Endodermal cell (in vitro differentiated cells): ENCODE measurements at places on chromosomes 5 and 9. TPM values are rescaled to one million over a fixed set of nuclear protein-coding genes. Genes with fewer than 3 reads are reported as not detected.

The COX7C gene
- 839 to 933 TPM (median 930 TPM) in 3 replicates for total RNA-seq

The FAM240B gene
- total RNA-seq: not detected in 2 replicates

The WDR38 gene
- not detected in 3 replicates for total RNA-seq

The RUFY1 gene
- 62.1 to 74.0 TPM (median 62.7 TPM) in 3 replicates for total RNA-seq

The MYORG gene
- total RNA-seq: 35.7 to 58.8 TPM (median 56.7 TPM) in 3 replicates

The GABRA6 gene
- not detected in 3 replicates for total RNA-seq

The CTSV gene
- 256 to 319 TPM (median 303 TPM) in 3 replicates for total RNA-seq

The TCF7 gene
- total RNA-seq: 6.4 to 16.9 TPM (median 14.9 TPM) in 3 replicates

The FLT4 gene
- total RNA-seq: 5.0 to 7.9 TPM (median 5.2 TPM) in 3 replicates

DNA sequence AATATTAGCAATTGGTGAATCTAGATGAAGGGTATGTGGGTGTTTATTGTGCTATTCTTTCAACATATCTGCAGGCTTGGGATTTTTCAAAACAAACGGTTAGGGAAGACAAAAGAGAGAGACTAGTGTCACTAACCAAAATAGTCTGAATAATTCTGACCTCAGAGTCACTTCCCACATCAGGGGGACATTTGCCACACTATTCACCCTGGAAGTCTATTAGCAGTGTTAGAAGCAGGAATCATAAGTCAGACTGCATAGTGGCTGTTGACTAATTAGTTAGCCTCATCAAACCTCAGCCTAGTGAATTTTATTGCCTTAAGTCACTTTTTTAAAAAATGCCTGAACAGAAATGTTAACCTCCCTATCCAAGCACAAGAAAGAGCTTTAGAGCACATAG is 169.2 kb upstream of the RGMB start:
- peaks cover 8% of the 10 kb centered on the region for H3K4me1 ChIP-seq
- H3K4me3 ChIP-seq: no peak overlapping the region
- no peak for DNase-seq
- peaks cover 73% of the 10 kb centered on the region for H3K36me3 ChIP-seq
- H3K27ac ChIP-seq: peak overlapping the region; percentile 74

- no peaks in the 10 kb centered on the region for H3K36me3 ChIP-seq
- no peaks in the 10 kb centered on the region for H3K4me1 ChIP-seq
- no peak overlapping the region for H3K27ac ChIP-seq
- no peaks in the 10 kb centered on the region for H3K27me3 ChIP-seq
- no peak for DNase-seq
Observed at GRCh38 chr5:67173959-67174358, 22.6 kb downstream of the CD180 start.

- H3K4me3 ChIP-seq: no peak overlapping the region
- DNase-seq: no peak
- H3K4me1 ChIP-seq: no peaks in the 10 kb centered on the region
- H3K27ac ChIP-seq: no peak overlapping the region
- no peaks in the 10 kb centered on the region for H3K36me3 ChIP-seq
- no peaks in the 10 kb centered on the region for H3K27me3 ChIP-seq
Observed at GRCh38 chr9:17138503-17138902, 3.7 kb downstream of the CNTLN start.

GRCh38 chr5:119291877-119292276 is 63.9 kb upstream of the TNFAIP8 start:
- no peak overlapping the region for H3K27ac ChIP-seq
- no peak for DNase-seq
- H3K36me3 ChIP-seq: peaks cover 13% of the 10 kb centered on the region
- no peaks in the 10 kb centered on the region for H3K27me3 ChIP-seq
- H3K4me1 ChIP-seq: peaks cover 27% of the 10 kb centered on the region
- no peak overlapping the region for H3K4me3 ChIP-seq

DNA sequence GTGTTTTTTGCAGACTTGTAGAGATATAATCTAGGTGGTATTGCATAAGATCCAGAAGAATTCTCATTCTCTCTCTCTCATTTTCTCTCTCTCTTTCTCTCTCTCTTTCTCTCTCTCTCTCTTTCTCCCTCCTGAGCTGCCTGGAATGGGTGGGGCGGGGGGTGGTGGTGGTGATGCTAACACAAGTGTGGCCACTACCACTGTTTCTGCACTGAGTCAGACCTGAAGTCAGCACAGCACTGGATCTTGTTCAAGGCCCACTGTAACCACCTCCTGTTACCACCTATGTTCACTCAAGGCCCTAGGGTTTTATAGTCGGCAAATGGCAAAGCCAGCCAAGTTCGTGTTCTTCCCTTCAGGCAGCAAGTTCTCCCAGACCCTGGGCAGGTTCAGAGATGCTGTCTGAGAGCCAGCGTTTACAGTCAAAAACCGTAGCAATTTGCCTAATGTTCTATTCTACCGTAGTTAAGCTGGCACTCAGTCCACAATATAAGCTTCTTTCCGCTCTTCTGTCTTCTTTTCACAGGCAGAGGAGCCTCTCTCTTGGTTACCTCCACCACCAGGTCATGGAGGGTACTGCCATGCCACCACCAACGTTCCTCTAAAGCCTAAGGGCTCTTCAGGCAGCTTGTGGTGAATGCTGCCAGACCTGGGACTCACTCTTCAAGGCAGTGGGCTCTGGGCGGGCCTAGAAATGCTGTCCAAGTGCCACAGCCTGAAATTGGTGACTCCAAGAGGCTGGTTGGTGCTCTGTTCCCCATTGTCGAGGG is 235.7 kb upstream of the PRR16 start:
- no peaks in the 10 kb centered on the region for H3K4me1 ChIP-seq
- no peaks in the 10 kb centered on the region for H3K27me3 ChIP-seq
- peak; percentile 83 for DNase-seq
- H3K4me3 ChIP-seq: no peak overlapping the region

GRCh38 chr9:90966480-90967144 is 165.0 kb downstream of the SYK start:
- peaks cover 21% of the 10 kb centered on the region for H3K4me1 ChIP-seq
- no peaks in the 10 kb centered on the region for H3K27me3 ChIP-seq
- no peaks in the 10 kb centered on the region for H3K36me3 ChIP-seq
- peak; percentile 41 for DNase-seq
- no peak overlapping the region for H3K27ac ChIP-seq

DNA sequence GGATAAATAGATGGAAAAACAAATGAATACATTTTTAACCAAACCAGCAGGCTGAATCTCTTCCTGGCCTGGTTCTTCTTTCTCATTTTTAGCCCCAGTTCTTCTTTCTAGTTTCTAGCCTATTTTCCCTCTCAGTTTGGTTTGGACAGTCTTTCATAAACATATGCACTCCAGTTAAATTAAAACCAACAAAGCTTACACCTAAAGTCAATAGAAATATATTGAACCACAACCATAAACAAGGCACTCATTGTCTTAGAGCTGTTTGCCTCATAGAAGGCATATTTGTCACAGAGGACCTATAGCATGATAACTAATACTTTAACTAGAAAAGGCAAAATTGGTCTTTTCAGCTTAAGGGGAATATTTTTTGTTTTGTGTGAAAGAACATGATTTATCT is 638.3 kb downstream of the NR2F1-AS1 start:
- no peaks in the 10 kb centered on the region for H3K36me3 ChIP-seq
- H3K4me3 ChIP-seq: no peak overlapping the region
- no peaks in the 10 kb centered on the region for H3K4me1 ChIP-seq
- DNase-seq: no peak

- no peaks in the 10 kb centered on the region for H3K4me1 ChIP-seq
- H3K27ac ChIP-seq: no peak overlapping the region
- peak; percentile 99 for DNase-seq
- H3K4me3 ChIP-seq: peak overlapping the region; percentile 75
- peaks cover 51% of the 10 kb centered on the region for H3K27me3 ChIP-seq
Observed at GRCh38 chr9:127927201-127927987, 3.2 kb downstream of the PIP5KL1 start.

GRCh38 chr5:168364750-168365550 is 73.5 kb downstream of the WWC1 start:
- no peak overlapping the region for H3K4me3 ChIP-seq
- DNase-seq: peak; percentile 80
- peaks cover 4% of the 10 kb centered on the region for H3K27me3 ChIP-seq
- no peaks in the 10 kb centered on the region for H3K36me3 ChIP-seq
- peak overlapping the region; percentile 2 for H3K27ac ChIP-seq

DNA sequence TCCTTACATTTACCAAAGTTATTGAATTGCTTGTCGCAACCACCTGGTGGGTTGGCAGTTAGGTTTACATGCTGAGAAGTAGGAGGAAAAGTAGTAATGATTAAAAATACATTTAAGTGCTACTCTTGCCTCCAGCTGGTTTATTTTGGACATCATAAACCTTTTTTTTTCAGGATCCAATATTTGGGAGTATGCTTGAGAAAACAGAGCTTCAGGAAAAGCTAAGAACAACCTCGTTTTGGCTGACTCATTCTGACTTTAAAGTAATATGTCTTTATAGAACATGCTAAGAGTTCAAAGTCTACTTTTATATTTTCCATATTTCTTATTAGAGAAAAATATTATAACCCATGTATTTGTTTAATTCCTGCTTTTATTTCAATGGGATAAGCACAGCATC is 41.7 kb upstream of the BNC2 start:
- no peaks in the 10 kb centered on the region for H3K36me3 ChIP-seq
- H3K4me1 ChIP-seq: no peaks in the 10 kb centered on the region
- no peak overlapping the region for H3K4me3 ChIP-seq
- no peak overlapping the region for H3K27ac ChIP-seq
- DNase-seq: no peak
- no peaks in the 10 kb centered on the region for H3K27me3 ChIP-seq

DNA sequence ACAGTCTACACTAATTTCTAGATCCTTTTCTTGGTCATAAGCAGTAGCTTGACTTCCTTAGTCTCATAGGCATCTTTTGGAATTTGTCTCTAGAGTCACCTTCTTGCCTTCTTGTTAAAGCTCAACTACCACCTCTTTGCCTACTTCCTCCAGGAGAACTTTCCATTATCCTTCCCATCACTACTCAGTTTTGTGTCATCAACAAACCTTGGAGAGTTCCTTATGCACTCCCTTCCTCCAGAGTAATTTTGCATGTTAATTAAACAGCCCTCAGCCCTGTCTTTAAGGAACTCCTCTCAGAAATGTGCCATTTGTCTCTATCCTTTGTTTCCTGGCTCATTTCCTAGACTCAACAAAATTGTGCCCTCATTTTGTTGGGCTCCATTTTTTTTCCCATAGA is 4.2 kb upstream of the EPB41L4B start:
- DNase-seq: no peak
- H3K4me1 ChIP-seq: no peaks in the 10 kb centered on the region
- no peak overlapping the region for H3K27ac ChIP-seq
- H3K27me3 ChIP-seq: no peaks in the 10 kb centered on the region
- no peak overlapping the region for H3K4me3 ChIP-seq

GRCh38 chr5:141510850-141511601 is 22.1 kb downstream of the PCDHGC5 start:
- H3K4me1 ChIP-seq: peaks cover 26% of the 10 kb centered on the region
- no peak overlapping the region for H3K4me3 ChIP-seq
- H3K27me3 ChIP-seq: no peaks in the 10 kb centered on the region

DNA sequence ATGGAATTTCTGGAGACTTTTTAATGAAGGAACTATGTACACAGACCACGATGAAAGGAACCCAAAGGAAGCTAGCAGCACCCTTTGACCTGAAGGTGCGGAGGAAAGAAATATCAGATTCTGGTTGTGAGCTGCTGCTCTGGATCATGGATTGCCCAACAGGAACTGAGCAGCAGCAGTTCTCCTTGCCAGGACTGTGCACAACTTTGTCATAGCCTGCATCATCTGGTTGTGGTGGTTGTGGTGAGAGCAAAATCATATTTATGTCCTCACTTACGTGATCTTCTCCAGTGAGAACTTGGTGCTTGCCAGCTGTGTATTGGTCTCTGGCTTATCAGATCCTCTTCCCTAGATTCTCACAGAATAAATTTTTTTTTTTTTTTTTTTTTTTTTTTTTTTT is 70.7 kb upstream of the LPAR1 start:
- H3K4me1 ChIP-seq: peaks cover 4% of the 10 kb centered on the region
- H3K4me3 ChIP-seq: no peak overlapping the region
- peaks cover 15% of the 10 kb centered on the region for H3K27me3 ChIP-seq
- no peak for DNase-seq
- no peak overlapping the region for H3K27ac ChIP-seq
- no peaks in the 10 kb centered on the region for H3K36me3 ChIP-seq

- H3K27ac ChIP-seq: no peak overlapping the region
- no peak overlapping the region for H3K4me3 ChIP-seq
- peaks cover 7% of the 10 kb centered on the region for H3K4me1 ChIP-seq
- H3K27me3 ChIP-seq: no peaks in the 10 kb centered on the region
Observed at GRCh38 chr5:132883261-132883834, 9.9 kb downstream of the LEAP2 start.

DNA sequence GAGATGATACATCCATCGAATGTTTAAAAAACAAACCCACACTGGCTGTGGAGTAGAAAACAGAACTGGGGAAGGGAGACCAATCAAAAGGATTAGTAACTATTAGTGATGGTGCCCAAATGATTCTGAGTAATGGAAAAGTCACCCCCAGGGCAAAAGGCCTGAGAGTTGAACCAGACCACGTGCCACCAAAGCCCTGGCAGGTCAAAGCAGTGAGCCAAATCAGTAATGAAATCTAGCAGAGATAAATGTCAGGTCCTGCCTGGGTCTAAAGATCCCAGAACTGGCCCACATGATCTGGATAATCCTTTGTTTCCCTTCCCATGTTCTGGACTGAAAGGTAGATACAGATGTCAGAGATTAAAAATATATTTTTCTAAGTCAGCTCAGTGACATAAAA is 9.4 kb downstream of the OTULINL start:
- H3K27me3 ChIP-seq: no peaks in the 10 kb centered on the region
- no peaks in the 10 kb centered on the region for H3K36me3 ChIP-seq
- no peaks in the 10 kb centered on the region for H3K4me1 ChIP-seq
- no peak overlapping the region for H3K27ac ChIP-seq
- H3K4me3 ChIP-seq: no peak overlapping the region

GRCh38 chr5:132237141-132237540 is 9.5 kb upstream of the P4HA2 start:
- peak; percentile 50 for DNase-seq
- H3K36me3 ChIP-seq: no peaks in the 10 kb centered on the region
- no peaks in the 10 kb centered on the region for H3K4me1 ChIP-seq
- no peak overlapping the region for H3K4me3 ChIP-seq
- H3K27ac ChIP-seq: no peak overlapping the region

- peak overlapping the region; percentile 87 for H3K27ac ChIP-seq
- H3K27me3 ChIP-seq: no peaks in the 10 kb centered on the region
- H3K4me1 ChIP-seq: peaks cover 9% of the 10 kb centered on the region
- DNase-seq: peak; percentile 92
Observed at GRCh38 chr5:58891086-58891970, 308.5 kb downstream of the RAB3C start.

GRCh38 chr9:69549310-69550202 is 122.6 kb downstream of the APBA1 start:
- no peaks in the 10 kb centered on the region for H3K36me3 ChIP-seq
- H3K27ac ChIP-seq: peak overlapping the region; percentile 81
- peak; percentile 60 for DNase-seq
- H3K4me3 ChIP-seq: no peak overlapping the region
